ENCODE measurements at places on chromosomes 5 and 9.

GRCh38 chr9:133456409-133456808, 3.4 kb upstream of the CACFD1 start:
- DNase-seq = no peak

- no peak for DNase-seq
These were observed 293.3 kb downstream of the CSNK1G3 start for GRCh38 chr5:123805300-123805699.

DNA sequence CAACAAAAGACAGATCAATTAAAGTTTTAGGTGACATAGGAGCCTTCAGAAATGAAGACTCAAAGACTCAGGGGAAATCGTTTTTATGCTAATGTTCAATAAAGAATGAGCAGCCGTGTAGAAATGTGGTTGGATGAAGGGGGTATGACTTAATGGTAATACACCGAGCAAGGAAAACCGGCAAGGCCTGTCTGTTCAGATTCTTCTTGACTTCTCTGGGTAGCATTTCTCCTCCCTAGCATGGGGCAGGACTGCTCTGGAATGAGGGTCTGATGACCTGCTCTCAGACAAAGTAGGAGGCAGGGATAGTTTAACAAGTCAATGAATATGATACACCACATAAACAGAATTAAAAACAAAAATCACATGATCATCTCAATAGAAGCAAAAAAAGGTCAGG, 487.4 kb downstream of the ZNF608 start:
- DNase-seq = no peak

GRCh38 chr5:68049053-68049713, 166.4 kb upstream of the PIK3R1 start:
- no peak for DNase-seq

GRCh38 chr9:129694243-129694646, 28.8 kb downstream of the PRRX2 start:
- DNase-seq = peak; percentile 18

DNA sequence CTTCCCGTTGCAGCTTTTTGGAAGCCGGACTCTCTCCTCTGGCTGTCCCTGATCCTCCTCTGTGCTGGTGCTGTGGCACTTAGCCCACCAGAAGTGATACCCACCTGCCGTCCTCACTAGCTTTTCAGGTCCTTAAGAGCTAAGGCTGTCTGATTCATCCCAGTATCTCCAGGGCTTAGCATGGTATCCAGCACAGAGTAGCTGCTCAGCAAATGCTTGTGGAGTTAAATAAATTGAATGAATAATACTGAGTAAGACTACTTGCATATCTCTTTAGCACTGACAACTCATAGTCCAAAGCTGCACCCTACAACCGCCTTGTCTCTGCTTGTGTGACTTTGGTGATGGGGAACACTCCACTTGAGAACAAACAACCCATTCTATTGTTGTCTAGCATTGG, 7.7 kb upstream of the XPA start:
- no peak for DNase-seq

DNA sequence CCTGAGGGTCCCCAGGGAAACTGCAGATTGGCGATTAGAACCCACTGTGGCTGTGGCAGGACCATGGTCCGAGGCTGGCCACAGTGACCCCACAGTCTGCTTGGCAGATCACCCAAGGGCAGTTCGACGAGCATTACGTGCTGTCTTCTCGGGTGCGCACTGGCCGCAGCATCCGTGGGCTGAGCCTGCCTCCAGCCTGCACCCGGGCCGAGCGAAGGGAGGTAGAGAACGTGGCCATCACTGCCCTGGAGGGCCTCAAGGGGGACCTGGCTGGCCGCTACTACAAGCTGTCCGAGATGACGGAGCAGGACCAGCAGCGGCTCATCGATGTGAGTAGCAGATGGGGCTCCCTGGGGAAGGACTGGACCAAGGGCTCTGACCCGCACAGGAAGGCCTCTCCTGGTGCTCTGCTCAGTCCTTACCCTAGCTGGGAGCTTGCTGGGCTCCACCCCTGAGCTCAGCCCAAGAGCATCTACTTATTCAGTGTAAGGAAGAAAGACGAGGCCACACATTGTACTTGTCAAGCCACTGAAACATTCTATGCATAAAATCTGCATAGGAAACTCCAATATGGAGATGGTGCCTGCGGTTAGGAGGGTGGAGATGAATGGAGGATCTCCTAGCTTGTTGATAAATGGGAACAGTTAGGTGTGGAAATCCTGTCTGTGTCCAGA, 21.9 kb downstream of the CKMT2 start:
- DNase-seq = no peak

DNA sequence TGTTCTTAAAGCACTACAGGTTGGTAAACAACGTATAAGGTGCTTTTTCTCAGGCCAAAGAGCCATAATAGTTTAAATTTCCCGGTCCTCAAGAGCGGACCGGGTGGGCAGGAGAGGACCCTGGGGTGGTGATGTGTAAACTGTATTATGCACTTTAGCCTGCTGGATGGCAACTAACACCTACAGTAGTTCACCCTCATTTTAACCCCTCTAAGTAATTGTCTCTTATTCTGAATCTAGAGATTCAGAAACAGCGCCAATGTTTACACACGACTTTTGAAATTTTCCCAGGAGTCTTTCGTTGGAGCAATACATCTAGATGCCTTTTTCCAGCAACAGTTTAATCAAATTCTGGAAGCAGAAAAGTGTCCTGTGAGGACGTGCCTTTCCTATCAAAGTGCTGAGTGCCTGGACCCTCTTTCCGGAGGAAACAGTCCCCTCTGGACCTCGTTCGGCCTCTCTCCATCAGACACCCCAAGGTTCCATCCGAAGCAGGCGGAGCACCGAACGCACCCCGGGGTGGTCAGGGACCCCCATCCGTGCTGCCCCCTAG, 676 bp upstream of the OCLN start:
- DNase-seq = no peak

- peak; percentile 23 for DNase-seq
These were observed 403.0 kb downstream of the GADD45G start for GRCh38 chr9:90007516-90008440.

DNA sequence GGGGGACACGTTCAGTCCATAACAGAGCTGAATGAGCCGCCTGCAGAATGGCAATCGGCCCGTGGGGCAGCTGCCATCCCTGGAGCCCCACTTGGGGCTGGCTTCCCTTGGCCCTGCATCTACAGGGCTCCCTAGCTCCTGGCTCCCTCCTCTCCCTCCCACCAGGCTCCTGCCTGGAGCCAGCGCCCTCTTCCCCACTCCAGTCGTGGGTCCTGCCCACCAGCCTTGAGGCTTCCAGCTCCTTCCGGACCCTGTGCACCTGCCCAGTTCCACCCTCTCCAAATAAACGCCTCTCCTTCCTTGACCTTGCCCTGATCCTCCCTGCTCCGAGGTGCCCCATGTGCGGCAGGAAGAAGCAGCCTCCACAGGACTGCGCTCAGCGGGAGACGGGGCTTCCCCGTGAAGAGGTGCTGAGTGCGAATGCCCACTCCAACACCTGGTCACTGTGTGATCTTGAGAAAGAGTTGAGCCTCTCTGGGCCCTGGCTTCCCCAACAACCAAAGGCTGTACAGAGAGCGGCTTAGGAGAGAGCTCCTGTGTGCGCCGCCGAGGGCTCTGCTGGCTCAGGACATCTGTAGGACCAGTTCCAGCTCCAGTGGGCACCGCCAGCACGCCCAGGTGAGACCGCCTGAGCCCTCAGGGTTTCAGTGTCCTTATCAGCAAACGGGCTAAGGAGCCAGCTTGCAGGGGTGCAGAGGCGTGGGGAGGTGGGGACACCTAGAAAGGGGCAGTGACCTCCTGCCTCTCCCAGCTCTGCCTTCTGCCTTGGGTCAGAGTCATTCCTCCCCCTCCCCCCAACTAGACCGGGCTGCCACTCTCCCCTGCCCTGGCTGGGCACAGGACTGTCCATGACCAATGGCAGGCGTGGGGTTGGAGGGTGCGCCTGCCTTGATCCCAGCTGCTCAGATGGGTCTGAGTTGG, 12.1 kb downstream of the C9orf50 start:
- no peak for DNase-seq

DNA sequence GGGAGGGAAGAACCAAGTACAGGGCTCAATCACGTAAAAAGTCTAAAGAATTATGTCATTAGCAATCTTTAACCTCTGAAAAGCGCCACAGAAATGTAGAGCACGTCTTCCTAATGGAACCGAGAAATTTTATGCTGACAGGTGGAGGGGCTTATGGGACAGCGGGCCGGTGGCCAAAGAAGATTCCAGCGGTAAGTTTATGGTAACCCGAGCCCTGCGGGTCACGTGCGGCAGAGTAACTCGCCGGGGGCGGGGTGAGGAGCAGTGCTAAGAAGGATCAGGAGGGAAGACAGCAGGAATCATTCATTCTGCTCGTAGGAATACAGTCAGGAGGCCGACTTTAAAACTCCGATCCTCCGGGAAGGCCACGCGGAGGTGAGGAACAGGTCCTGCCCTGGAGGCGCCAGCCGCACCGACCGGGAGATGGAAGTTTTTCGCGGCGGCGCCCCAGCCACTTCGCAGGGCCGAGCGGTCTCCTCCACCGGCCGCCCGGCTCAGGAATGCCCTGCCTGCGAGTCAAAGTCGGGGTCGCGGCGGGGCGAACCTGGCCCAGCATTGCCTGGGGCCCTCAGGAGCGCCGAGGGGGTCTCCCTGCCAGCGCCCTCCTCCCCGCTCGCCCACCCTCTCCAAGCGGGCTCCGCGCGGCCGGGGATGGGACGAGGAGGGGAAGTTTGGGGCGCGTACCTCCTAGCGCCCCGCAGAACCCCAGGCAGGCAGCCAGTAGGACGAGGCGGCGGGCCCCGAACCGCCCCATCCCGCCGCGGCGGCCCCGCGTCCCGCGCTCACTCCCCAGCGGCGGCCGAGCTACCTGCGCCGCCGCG, 101.8 kb downstream of the ESM1 start:
- no peak for DNase-seq

GRCh38 chr5:111892949-111893348, 136.0 kb upstream of the NREP start:
- no peak for DNase-seq

- DNase-seq = no peak
These were observed 42.1 kb upstream of the HTR4 start for GRCh38 chr5:148696187-148697036.

GRCh38 chr9:14432666-14433350, 118.9 kb upstream of the NFIB start:
- no peak for DNase-seq

GRCh38 chr5:4981608-4982007, 158.5 kb upstream of the ADAMTS16 start:
- DNase-seq = no peak

DNA sequence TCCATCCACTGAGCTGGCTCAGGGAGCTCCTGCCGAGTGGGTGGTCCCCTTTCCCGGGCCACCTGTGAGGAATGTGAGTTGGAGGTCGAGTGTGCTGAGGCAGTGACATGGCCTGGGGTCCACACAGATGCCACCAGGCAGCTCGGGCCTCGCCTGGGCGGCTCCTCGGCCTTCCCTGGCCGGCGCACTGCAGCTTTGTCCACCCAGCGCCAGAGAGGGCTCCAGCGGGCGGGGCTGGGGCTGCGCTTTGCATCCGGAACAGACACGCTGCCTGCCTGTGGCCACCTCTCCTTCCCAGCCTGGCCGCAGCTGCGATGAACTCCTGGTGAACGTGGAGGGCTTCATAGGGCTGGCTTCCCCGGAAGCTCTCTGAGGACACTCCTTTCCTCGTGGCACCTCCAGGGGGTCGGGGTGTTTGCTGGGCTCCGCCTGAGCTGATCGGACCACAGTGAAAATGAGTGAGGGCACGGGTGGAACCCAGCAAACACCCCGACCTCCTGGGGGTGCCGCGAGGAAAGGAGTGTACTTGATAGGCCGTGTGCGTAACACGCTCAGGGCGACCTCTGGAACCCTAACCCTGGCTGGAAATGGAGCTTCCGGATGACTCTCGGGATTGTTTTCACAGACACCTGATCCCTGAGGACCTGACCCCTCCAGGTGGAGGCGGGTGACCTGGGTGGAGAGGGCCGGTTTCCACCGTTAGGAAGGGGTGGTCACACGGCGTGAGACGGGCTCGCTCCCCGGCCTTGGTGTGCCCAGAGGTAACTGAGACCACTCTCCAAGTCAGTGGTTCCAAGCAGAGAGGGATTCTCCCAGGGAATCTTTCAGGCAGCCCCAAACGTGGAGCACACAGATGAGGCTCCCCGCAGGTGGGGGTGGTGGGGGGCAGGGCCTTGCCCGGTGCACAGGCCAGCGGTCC, 31.8 kb upstream of the RXRA start:
- DNase-seq = no peak

DNA sequence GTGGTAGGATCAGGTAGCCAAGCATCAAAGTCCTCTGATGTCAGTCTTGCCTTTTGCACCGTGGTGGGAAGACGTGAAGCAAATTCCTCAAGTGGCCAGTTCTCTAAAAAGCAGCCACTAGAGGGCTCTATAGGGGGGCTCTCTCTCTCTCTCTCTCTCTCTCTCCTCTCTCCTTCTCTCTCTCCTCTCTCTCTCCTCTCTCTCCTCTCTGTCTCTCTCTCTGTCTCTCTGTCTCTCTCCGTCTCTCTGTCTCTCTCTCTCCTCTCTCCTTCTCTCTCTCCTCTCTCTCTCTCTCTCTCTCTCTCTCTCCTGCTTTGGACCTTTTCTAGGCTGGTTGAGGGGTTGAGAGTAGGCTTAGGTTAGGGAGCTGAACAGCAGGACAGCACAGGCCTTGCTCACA, 13.9 kb upstream of the OSMR start:
- DNase-seq = peak; percentile 61

DNA sequence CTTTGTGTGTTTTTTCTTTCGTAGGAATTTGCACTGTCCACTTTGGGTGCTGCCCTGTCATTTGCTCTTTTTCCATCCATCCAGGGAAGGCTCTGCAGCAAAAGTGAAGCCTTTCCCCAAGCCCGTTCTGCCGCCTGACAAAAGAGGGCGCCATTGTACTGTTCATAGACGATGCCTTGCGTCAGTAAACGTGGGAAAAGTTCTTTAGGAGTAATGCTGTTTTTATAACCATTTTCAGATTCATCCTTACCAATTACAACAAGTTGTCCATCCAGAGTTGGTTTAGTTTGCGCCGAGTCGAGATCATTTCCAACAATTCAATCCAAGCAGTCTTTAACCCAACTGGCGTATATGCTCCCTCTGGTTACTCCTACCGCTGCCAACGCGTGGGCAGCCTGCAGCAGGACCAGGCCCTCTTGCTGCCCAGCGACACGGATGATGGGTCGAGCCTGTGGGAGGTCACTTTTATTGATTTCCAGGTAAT, 34.3 kb upstream of the RPS23 start:
- DNase-seq = peak; percentile 70

DNA sequence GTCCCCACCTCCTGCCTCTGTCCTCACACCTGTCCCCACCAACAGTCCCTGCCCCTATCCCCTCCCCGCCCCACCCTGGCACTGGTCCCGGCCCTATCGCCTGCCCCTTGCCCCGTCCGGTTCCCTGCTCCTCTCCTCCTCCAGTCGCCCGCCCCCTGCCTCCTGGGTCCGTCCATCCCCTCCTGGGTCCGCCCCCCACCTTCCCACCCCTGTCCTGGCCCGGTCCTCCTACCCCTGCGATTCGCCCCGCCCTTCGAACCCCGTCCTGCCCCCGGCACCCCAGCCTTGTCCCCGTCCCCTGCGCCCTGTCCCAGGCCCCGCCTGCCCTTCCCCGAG, 372 bp downstream of the EDF1 start:
- no peak for DNase-seq

DNA sequence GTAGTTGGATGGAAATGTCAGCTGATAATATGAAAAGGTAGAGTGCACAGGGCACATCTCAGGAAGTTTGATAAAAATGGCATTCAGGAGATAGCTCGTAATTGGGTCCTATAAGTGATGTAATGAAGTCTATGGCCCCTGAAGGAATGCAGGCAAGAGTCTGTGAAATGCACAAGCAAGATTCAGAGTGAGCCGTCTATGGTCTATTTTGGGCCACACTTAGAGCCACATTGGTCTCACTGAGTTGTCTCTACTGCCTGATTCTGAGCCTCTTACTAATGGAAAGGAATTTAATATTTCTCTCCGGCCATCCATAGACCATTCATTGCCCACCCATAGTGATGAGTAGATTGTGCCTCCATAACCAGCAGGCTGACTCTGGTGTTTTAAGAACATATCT, 111.3 kb upstream of the KCNN2 start:
- DNase-seq = no peak

Data from MCF 10A (cell line).